ENCODE measurements at places on chromosomes 5 and 9.
A peak's percentile ranks its signal among the peaks of the same experiment; 100 is the strongest.

DNA sequence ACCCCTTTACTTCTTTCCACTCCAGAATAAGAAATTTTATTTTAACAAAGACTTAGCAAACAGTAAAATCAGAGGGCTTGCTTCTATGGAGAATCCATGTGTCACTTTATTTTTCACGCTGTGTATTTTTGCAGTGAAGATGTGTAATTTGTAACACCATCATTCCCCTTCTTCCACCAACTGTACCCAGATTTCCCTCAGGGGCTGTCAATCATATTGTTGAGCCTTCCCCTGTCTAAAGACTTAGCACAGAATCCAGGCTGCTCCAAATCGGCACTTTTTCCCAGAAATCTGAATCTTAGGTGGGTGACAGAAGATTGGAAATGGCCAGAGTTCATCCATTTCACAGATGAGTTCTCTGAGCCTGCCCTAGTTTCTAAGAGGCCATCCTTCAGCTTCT, 115.9 kb downstream of the GNAQ start:
- DNase-seq = no peak

- peak; percentile 55 for DNase-seq
Measured at GRCh38 chr5:140322751-140323731, 20.1 kb upstream of the PFDN1 start.

GRCh38 chr9:21796768-21797167, 5.7 kb upstream of the MTAP start:
- peak; percentile 30 for DNase-seq

- DNase-seq = peak; percentile 5
Measured at GRCh38 chr9:83012168-83012921, 50.6 kb downstream of the RASEF start.

GRCh38 chr5:156920042-156920860, 42.8 kb downstream of the TIMD4 start:
- DNase-seq = no peak

DNA sequence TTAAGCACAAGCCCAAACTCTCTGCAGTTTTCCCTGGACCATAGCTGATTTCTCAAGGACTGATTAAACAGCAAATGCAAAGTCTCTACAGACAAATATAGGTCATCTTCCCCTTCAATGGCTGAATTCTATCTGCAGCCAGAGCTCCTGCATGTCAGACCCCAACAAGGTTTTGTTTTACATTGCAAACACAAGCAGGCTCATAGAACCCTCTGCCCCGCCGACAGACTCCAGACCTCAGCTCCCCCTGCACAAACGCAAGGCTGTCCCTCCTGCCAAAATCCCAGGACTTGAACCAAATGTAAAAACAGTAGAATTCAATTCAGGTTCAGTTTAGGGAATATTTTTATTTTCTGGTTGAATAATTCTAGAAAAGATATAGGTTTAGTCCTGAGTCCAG, 526.7 kb upstream of the TRPC7 start:
- no peak for DNase-seq

GRCh38 chr5:170755679-170756456, 27.7 kb upstream of the GABRP start:
- no peak for DNase-seq

- no peak for DNase-seq
Measured at GRCh38 chr5:111134087-111134486, 41.9 kb downstream of the WDR36 start.

GRCh38 chr9:69093471-69094103, 58.0 kb downstream of the FXN start:
- no peak for DNase-seq

- DNase-seq = no peak
Measured at GRCh38 chr5:80140496-80140895, 105.3 kb downstream of the THBS4 start.

DNA sequence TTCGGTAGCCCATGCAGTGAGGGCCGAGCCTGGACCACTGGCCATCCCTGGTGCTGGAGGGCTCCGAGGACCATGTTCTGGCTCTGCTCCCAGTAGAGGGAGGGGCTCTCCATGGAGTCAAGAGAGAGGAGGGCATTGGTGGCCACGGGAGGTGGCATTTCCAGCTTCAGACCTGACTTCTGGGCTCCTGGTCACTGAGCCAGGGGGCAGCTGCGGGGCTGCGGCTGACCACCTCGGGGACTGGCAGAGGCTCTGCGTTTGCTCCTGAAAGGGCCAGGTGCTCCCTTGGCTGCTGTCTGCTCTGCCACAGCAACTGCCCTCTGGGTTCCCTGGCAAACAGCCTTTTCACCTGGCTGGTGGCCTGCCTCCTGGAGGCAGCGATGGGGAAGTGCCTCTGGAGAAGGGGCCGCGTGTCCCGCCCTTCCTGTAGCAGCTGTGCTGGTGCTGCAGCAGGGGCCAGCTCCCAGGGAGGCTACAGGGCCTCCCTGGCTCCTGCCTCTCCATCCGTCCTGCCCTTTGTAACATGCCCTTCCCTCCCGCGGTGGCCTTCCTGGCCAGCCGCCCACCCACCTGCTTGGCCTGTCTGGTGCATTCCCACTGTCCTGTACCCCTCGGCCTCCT, 144.6 kb downstream of the CACNA1B start:
- DNase-seq = no peak

GRCh38 chr5:158801268-158801667, 298.4 kb downstream of the EBF1 start:
- DNase-seq = no peak

DNA sequence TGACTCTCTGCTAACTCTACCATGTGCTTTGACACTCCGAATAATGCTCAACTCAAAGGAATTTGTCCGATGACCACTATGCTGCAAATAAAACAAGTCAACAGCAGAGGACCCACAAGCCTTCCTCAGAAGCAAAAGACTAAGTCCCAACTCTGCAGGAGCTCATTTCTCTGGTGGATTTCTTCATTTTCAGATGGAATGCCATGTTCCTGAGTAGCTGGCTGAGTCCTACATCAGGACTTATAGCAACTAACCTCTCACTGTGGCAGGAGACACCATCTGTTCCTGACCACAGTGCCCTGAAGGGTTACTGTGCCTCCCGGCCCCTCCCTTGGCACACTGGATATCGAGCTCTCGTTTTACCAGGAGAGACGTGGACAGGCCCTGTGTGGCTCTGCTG, 20.8 kb downstream of the LHFPL2 start:
- DNase-seq = no peak

DNA sequence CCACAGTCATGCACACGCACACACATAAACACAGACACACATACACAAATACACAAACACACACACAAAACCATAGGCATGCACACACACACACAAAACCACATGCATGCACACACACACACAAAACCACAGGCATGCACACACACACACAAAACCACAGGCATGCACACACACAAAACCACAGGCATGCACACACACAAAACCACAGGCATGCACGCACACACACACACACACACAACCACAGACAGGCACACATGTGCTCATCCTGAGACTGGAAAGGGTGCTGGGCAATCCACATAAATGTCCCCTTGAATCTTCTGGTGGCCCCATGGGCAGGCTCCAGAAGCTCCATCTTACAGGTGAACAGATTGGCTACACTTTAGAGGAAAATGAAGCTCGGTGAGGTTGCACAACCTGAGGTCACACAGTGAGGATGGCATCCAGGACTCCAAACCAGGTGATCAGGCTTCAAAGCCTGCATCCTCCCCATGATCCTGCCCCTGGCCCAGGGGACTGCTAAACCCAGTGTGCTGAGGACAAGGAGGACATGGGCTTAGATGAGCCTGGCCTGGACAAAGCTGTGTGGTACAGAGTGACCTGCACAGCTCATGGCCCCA, 144.8 kb downstream of the GADD45G start:
- DNase-seq = no peak

DNA sequence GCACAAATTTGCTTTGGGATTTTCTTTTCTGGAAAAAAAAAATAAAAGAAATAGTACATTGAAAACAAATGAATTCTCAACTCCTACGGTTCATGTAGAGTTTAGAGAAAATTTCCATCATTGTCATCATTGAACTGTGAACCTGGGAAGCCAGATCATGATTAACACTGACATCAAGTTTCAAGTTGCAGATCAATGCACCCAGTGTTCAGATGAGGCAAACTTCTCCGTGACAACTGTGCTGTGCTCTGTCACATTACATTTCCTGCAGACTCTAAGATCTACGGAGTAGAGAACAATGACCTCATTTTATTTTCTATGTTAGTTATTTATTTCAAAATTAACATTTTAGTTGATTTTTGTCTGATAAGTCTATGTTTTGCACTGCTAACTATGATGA, 99.7 kb downstream of the MAP1B start:
- no peak for DNase-seq

- no peak for DNase-seq
Measured at GRCh38 chr9:34719021-34719768, 9.3 kb upstream of the CCL21 start.

All from suppressor macrophage treated with lipopolysaccharide for 1 hour (primary cell).